ENCODE measurements at places on chromosomes 1 and 21. TPM values are rescaled to one million over a fixed set of nuclear protein-coding genes. Genes with fewer than 3 reads are reported as not detected.

DNA sequence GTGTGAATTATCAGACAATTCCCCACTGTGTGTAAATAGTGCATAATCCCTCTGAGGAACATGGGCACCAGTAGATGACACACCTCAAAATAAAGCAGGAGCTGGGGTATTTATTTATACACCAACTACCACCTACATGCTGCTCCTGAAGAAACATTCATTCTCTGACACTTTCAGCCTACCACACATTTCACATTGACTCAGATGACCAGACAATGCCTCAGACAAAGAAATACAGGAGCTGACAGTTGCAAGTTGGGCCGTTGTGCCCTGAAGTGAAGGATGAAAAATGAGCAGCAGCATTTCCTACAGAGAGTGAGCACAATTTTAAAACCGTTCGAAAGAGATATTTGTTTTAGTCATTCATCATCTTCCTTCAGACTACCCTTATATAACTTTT is 63.2 kb downstream of the RGS2 start:
- H3K27ac ChIP-seq = no peak overlapping the region
- H3K36me3 ChIP-seq = no peaks in the 10 kb centered on the region
- H3K27me3 ChIP-seq = no peaks in the 10 kb centered on the region
- DNase-seq = no peak

The FAM151A gene
- total RNA-seq = not detected

The LRRC53 gene
- not detected for total RNA-seq

DNA sequence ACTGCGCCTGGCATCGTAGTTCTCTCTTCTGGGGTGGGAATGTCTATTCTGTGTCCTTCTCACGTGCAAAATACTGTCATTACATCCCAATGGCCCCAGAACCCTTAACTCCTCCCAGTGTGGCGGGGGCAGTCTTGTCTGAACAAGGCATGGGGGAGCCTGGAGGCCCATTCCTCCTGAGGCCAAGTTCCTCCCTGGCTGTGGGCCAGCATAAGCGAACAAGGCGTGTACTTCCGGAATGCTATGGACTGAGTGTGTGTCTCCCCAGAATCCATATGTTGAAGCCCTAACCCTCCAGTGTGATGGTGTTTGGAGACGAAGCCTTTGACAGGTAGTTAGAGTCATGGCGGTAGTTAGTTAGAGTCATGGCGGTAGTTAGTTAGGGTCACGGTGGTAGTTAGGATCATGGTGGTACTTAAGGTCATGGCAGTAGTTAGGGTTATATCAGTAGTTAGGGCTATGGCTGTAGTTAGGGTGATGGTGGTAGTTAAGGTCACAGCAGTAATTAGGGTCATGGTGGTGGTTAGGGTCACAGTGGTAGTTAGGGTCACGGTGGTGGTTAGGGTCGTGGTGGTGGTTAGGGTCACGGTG is 71.0 kb downstream of the PRKCZ start:
- H3K36me3 ChIP-seq = peaks cover 10% of the 10 kb centered on the region
- H3K4me3 ChIP-seq = peak overlapping the region; percentile 52
- H3K27me3 ChIP-seq = peaks cover 7% of the 10 kb centered on the region
- H3K27ac ChIP-seq = no peak overlapping the region
- no peak for DNase-seq

The C1orf94 gene
- not detected for total RNA-seq

DNA sequence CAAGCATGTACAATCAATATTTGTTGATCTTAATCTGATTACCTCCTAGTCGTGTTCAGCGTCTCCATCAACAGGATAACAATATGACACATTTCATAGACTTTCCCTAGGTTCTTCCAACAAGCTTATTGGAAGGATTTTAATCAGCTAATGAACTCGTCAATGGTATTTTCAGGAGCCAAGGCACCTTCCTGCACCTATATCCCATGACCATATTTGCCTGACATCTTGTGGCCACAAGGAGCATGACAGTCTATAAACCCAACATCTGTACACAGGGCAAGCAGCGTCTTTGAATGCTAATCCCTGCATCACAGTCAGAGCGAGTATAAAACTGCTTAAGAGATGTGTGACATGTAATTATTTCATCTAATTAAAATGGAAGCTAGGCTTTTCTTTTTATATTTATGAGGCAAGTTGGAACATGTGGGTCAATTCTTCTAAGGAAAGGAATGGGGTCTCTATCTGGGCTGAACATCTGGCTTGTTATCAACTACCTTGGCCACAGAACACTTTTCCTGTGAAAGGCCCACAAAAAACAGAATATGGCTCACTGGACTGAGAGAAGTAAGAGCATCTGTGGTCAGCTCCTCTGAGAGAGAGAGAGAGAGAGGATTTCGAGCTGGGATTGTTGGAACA is 388.8 kb downstream of the NTNG1 start:
- H3K4me3 ChIP-seq = no peak overlapping the region
- no peaks in the 10 kb centered on the region for H3K36me3 ChIP-seq
- H3K4me1 ChIP-seq = peaks cover 10% of the 10 kb centered on the region
- no peak overlapping the region for H3K27ac ChIP-seq
- no peaks in the 10 kb centered on the region for H3K27me3 ChIP-seq

DNA sequence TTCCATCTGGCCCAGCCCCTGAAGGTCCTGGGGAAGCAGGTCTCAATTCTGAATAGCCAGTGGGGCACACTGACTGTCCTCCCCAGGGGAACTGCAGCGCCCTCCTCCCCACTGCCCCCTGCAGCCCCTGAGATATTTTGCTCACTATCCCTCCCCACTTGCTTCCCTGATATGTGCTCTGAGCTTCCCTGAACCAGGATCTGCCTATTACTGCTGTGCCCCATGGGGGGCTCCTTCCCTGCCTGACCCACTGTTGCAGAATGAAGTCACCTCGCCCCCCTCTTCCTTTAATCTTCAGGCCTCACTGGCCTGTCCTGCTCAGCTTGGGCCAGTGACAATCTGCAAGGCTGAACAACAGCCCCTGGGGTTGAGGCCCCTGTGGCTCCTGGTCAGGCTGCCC is 89.8 kb downstream of the PTPRU start:
- H3K27me3 ChIP-seq = no peaks in the 10 kb centered on the region
- H3K4me3 ChIP-seq = no peak overlapping the region
- no peak overlapping the region for H3K27ac ChIP-seq
- no peaks in the 10 kb centered on the region for H3K36me3 ChIP-seq
- DNase-seq = no peak

The NUP210L gene
- 0.05 TPM for total RNA-seq

The OR10J1 gene
- total RNA-seq = not detected

The JAK1 gene
- total RNA-seq = 27.7 TPM

The NDC1 gene
- total RNA-seq = 45.6 TPM

DNA sequence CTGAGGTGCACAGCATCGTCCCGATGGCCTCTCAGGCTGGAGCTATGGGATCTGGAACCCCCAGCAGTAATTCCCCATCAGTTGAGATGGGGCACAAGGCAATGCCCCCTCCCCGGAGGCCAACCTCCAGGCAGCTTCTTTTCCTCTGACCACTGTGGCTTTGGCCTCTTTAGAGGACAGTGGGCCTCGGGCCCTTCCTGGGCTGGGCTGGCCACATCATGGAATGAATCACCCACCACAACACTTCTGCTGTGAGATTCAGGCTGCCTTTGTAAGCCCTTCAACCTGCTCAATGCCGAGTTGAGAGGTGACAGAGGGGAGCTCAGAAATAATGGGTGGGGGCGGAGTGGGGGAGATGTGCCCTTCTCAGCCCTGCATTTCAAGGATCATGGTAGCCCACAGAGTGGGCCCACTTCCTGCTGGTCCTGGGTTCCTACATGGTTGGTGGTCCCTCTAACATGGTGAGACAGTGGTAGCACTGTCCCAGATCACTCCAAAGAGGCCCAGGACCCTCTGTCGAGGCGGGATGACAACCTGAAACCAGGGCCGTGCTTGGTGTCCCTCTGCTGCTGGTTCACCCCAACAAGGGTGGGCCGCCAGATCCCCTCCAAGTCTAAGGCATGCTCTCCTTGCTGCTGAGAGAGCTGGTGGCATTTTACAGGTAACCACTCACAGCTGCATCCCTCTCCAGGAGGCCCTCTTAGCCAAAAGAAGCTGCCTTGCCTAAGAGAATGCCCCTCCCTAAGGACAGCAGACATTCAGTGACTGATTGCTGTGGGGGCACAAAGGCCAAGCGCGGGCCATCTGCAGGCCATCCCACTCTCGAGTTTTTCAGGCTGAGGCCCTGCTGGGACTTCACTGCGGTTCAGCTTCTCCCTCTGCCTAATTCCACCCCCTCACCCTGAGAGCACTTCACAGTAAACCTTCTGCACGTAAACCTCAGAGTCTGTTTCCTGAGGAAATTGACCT is 29.7 kb upstream of the EVA1B start:
- DNase-seq = no peak
- H3K4me1 ChIP-seq = peaks cover 27% of the 10 kb centered on the region
- no peak overlapping the region for H3K4me3 ChIP-seq
- H3K36me3 ChIP-seq = peaks cover under 1% of the 10 kb centered on the region
- no peaks in the 10 kb centered on the region for H3K27me3 ChIP-seq

DNA sequence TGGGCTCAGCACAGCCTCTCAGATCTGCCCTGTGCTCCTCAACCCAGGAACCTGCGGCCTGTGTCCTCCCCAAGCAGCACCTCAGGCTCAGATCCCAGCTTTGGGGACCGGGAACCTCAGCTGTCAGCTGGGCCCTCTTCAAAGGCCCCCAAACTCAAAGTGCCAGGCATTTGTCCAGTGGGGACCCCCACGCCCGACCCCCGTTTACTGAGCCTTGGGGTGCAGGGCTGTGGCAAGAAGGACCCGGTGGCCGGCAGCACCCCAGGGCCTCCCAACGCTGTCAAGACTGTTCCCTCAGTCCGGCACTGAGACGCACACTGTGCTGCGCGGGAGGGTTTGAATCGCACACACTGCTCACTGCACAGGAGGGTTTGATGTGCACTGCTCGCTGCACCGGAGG is 35.0 kb downstream of the MORN1 start:
- DNase-seq = no peak
- H3K27ac ChIP-seq = no peak overlapping the region
- H3K4me1 ChIP-seq = peaks cover 2% of the 10 kb centered on the region
- H3K36me3 ChIP-seq = peaks cover 3% of the 10 kb centered on the region

GRCh38 chr1:170377440-170377839 is 154.5 kb upstream of the GORAB start:
- H3K27ac ChIP-seq = no peak overlapping the region
- peaks cover 32% of the 10 kb centered on the region for H3K27me3 ChIP-seq
- H3K4me3 ChIP-seq = no peak overlapping the region
- no peak for DNase-seq

GRCh38 chr1:72435025-72435424 is 152.7 kb upstream of the NEGR1 start:
- peaks cover 5% of the 10 kb centered on the region for H3K27me3 ChIP-seq
- H3K36me3 ChIP-seq = no peaks in the 10 kb centered on the region
- no peak overlapping the region for H3K4me3 ChIP-seq
- no peak for DNase-seq

GRCh38 chr1:150477733-150478132 is 9.5 kb upstream of the TARS2 start:
- peaks cover 17% of the 10 kb centered on the region for H3K4me1 ChIP-seq
- H3K27ac ChIP-seq = no peak overlapping the region
- H3K4me3 ChIP-seq = no peak overlapping the region
- H3K27me3 ChIP-seq = peaks cover 7% of the 10 kb centered on the region
- no peak for DNase-seq

GRCh38 chr1:42430286-42431135 is 25.3 kb downstream of the ZMYND12 start:
- H3K4me1 ChIP-seq = no peaks in the 10 kb centered on the region
- H3K27ac ChIP-seq = no peak overlapping the region
- no peak overlapping the region for H3K4me3 ChIP-seq

DNA sequence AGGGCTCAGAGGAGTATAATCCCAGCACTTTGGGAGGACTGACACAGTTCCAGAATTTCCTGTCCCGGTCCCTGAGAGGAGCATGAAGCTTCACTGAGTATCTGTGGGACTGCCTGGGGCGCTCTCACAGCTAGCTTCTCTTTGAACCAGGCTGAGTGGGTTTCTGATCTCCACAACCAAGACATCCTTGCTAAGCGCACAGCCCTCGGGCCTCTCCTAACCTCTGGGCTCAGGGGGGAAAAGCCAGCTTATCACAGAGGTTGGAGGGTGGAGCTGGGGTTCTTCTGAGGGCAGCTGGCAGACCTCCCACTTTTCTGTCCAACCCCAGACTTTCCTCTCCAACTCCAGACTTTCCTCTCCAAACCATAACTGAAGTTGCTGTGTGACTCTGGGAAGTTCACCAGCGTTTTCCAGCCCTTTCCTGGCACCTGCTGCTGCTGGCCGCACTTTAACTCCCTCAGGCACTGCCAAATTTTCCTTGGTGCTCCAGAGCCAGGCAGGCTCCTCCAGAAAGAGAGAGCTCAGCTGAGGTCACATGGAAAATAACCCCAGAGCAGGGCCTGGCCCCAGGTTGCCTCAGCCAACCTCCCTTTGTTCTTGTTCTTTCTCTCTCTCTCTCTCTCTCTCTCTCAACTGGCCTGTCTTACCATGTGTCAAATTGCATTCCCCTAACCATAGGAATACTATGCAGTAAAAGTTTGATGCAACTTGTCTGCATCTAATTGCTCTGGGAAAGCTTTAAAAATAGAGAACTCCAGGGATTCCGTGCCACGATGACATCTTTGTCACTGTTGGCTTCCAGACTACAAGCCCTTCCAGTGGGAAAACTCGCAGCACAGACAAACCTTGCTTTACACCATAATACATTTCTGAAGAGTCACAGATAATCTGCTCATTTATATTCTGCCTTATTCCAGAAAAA is 49.5 kb downstream of the OLFML2B start:
- no peak for DNase-seq
- H3K27me3 ChIP-seq = no peaks in the 10 kb centered on the region
- H3K4me1 ChIP-seq = peaks cover 22% of the 10 kb centered on the region
- H3K4me3 ChIP-seq = no peak overlapping the region

DNA sequence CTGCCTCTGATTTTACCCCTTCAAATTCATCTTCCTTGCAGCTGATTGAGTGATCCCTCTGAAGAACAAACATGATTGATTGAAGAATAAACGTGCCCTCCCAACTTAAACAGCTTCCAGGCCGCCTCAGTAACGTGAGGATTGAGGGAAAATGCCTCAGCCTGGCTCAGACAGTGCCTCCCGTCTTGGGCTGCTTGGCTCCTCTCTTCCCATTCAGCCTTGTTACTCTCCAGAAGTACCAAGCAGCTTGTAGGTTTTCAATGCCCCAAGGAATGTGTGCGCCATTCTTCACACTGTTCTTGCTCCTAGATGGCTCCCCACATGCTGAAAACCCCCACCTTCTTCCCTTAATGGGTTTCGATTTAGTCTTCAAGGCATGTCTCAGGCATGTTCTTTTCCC is 51.8 kb downstream of the ST6GALNAC5 start:
- H3K4me1 ChIP-seq = peaks cover 9% of the 10 kb centered on the region
- H3K36me3 ChIP-seq = peaks cover 12% of the 10 kb centered on the region
- H3K27me3 ChIP-seq = no peaks in the 10 kb centered on the region
- H3K27ac ChIP-seq = peak overlapping the region; percentile 74
- no peak overlapping the region for H3K4me3 ChIP-seq

DNA sequence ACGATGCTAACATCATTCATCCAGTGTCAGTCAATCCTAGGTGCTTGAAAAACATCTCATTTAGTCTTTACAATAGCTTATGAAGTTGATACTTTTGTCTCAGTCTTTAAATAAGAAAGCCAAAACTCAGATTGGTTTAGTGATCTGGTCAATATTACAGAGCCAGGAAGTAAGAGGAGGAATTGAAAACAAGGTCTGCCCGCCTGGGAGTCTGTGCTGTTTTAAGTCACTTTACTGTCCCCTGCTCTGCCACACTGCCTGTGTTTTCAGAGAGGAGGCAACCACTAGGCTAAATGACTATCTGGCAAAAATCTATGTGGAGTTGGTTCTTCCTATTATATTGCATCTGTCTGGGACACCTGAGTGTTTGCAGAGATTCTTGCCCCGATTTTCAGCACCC is 62.3 kb downstream of the ST6GALNAC3 start:
- peaks cover 28% of the 10 kb centered on the region for H3K4me1 ChIP-seq
- H3K4me3 ChIP-seq = no peak overlapping the region
- DNase-seq = no peak
- H3K27ac ChIP-seq = no peak overlapping the region
- no peaks in the 10 kb centered on the region for H3K27me3 ChIP-seq

The KCNQ4 gene
- 0.89 TPM for total RNA-seq

Measured in neural crest cell (in vitro differentiated cells).